ENCODE measurements at places on chromosomes 6 and 20.

GRCh38 chr6:160368670-160369069 is 20.5 kb downstream of the SLC22A3 start:
- no peak for DNase-seq

DNA sequence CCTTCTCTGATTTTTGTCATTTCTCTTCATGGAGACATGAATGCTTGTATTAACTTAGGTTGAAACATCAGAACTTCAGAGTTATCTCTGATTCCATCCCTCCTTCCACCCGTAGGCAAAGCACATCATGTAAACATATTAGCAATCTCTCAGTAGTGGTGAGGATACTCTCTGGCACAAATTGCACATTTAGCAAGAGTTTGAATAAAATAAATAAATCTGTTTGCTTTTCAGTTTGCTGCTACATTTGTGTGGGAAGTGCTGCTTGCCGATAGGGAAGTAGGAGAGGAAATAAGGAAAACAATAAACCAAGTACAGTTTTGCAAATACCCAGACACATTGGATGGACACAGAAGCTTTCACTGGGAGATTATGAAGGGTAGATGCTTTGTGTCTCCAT is 359.0 kb downstream of the BCKDHB start:
- DNase-seq: no peak

DNA sequence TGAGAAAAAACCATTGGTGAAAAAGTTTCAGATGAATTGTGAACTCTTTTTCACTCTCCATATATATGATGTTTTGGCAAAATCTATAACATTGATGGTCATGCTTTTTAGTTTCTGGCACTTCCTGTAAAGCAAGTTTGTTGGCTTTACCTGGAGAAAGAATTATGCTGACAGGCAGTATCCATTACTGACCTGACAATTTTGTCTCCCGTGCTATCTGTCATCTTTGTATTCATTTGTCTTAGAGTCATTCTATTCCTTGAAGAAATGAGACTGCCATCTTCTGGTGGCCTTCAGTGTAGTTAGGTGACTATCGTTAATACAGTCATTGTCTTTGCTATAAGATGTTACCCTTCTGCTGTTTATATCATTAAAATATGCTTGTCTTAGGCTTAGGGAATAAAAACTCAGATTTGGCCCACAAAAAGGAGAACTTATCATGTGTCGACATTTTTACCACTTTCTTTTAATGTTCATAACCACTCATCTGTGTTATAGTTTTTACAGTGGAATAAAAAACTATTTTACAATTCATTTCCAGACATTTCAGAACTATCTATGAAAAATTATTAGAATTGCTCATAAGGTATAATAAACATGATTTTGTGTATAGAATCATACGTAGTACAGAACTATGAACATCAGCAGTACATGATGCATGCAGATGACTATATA is 707.0 kb downstream of the EPM2A start:
- no peak for DNase-seq

DNA sequence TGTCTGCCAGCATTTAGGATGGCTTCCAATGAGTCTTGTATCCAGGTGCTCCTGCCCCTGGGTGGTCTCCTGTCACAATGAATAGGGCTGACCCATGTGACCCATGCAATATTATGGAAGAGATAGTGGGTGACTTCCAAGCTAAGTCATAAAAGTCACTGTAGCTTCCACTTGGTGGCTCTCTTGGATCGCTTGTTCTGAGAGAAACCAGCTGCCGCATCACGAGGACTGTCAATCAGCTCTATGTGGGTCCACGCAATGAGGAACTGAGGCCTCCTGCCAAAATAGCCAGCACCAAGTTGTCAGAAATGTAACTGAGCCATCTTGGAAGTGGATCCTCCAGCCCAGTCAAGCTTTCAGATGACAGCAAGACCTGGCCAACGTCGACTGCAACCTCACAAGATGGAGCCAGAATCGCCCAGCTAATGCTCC is 14.9 kb upstream of the MATN4 start:
- DNase-seq: no peak

GRCh38 chr6:150881911-150882481 is 16.5 kb downstream of the MTHFD1L start:
- no peak for DNase-seq

DNA sequence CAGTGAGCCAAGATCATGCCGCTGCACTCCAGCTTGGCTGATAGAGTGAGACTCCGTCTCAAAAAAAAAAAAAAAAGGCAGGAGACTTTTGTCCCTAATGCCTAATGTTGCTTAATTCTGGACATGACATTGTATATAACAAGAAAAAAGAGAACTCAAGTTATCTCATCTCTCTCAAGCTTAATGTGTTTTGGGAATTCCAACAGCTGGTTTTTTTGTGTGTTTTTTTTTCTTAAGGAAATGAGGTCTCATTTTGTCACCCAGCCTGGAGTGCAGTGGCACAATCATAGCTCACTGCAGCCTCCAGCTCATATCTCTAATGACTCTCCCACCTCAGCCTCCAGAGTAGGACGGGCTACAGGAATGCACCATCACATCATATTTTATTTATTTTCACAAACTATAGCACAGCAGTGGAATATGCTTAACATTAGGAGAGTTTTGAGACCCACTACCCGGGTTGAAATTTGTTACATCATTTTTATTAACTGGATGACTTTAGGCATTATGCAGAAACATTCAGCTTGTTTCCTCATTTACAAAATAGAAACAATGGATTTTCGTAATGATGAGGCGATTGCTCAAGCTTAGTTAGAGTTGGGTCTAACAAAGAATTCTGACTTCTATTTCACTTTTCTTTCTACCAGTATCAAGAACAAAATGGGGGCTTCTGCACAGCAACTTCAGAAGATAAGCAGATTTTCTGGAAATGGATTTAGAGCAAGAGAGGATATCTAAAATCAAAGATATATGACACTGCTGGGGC is 104.1 kb upstream of the BTN3A2 start:
- no peak for DNase-seq

- DNase-seq: no peak
Observed at GRCh38 chr6:12265296-12265695, 24.9 kb upstream of the EDN1 start.

DNA sequence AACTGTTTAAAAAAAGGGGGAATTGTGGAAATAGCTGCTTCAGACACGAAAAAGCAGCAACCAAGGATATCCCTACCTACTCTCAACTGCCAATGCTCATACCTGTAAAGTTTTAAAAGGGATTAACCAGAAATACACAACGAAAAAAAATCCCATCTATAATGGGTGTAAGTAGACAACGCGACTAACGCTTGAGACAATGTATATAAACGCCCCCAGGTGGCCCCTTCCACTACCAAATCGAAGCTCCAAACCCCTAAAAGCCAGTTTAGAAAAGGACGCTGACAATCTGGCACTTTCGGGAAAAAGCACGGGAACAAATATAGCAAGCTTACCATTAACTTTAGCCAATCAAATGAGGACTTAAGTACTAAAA is 94.5 kb upstream of the BTN3A2 start:
- DNase-seq: no peak

DNA sequence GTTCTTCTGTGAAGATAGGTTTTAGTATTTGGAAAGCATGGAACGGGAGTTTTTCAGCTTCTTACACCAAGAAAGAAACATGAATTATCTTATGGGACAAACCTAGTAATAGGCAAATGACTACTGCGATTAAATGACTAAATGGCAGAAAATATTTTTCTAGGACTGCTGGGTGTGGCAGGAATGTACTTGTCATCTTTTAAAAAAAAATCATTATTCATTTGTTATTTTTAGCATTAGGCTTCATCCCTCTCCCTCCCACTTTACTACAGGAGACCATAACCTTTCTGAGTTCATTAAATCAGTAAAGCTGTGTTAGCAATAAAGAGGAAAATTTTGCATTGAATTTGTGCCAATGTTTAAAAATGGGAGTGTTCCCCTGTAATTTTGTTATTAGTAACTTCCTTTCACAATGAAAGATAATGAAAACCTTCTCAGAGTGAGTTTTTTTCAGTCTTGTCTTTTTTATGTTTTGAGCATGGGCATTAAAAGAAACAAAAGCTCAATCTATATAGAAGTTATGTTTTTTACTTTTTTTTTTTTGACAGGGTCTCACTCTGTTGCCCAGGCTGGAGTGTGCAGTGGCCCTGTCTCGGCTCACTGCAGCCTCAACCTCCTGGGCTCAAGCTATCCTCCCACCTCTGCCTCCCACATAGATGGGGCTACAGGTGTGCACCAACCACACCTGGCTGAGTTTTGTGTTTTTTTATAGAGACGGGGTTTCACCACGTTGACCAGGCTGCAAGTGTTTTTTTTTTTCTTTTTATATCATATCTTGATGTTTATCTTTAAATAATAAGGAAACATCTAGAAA is 105.6 kb upstream of the CLDN20 start:
- no peak for DNase-seq

GRCh38 chr6:90212274-90212673 is 84.4 kb downstream of the BACH2 start:
- DNase-seq: no peak

- no peak for DNase-seq
Observed at GRCh38 chr6:167846997-167847606, 20.4 kb downstream of the AFDN start.

- no peak for DNase-seq
Observed at GRCh38 chr6:31617010-31617409, 2.0 kb downstream of the AIF1 start.

GRCh38 chr20:1417790-1418189 is 24.9 kb upstream of the FKBP1A start:
- DNase-seq: no peak
